Left renal cortex interstitium (tissue), 4 donors: ENCODE measurements at places on chromosomes 1 and 21. TPM values are rescaled to one million over a fixed set of nuclear protein-coding genes. Genes with fewer than 3 reads are reported as not detected.

Gene KLF17
- polyA plus RNA-seq = not detected

Gene LY9
- polyA plus RNA-seq = 0.09 TPM

Gene NBPF10
- polyA plus RNA-seq = 4.4 TPM

Gene NEK2
- polyA plus RNA-seq = 19.7 TPM

Gene ANGPTL3
- 5.1 TPM for polyA plus RNA-seq

Gene TFAP2E
- polyA plus RNA-seq = 0.84 TPM

Gene CELA2A
- 0.68 TPM for polyA plus RNA-seq

Gene IFNAR2
- polyA plus RNA-seq = 23.8 TPM

Gene CFAP45
- polyA plus RNA-seq = 4.2 TPM

Gene PTGFR
- polyA plus RNA-seq = 0.18 TPM

Gene PTPRF
- polyA plus RNA-seq = 194 TPM

Gene PADI1
- polyA plus RNA-seq = 0.05 TPM

Gene SLFNL1
- 0.81 TPM for polyA plus RNA-seq

Gene UBE2U
- not detected for polyA plus RNA-seq

Gene DEPDC1
- 14.2 TPM for polyA plus RNA-seq

Gene HMGCS2
- polyA plus RNA-seq = 102 TPM

GRCh38 chr1:175527773-175528172 lies 215.6 kb downstream of the TNR start:
- no peak for DNase-seq

- DNase-seq = no peak
These were observed 789 bp upstream of the GJB4 start for GRCh38 chr1:34758751-34759150.

GRCh38 chr1:12661606-12662219 lies 17.8 kb downstream of the AADACL4 start:
- no peak for DNase-seq

DNA sequence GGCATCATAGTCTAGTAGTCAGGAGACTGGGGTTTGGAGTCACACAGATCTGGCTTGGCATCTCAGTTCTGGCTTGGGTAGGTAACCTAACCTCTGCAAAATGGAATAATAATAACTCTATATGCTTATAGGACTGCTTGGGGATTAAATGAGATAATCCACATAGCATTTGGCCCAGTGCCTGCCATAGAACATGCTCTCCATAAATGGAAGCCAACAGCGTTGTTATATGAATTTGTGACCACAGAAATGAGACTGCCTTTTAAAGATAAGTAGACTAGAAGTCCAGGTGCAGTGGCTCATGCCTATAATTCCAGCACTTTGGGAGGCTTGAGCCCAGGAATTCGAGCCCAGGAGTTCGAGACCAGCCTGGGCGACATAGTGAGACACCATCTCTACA lies 4.0 kb upstream of the OPRD1 start:
- no peak for DNase-seq

DNA sequence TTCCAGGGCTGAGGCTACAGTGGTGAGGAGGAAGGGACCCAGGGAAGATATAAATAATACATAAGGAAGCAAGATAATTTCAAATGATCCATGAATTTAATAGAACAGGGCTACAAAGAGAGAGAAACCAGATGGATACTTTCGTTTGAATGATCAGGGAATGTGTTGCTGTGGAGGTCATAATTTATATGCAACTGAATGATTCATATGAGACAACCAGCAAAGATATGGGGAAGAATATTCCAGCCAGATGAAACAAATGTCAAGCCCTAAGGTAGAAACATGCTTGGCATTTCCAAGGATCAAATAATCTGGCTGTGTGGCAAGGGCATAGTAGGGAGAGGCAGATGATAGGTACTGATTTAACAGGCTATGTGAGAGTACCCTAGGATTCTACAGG lies 84.8 kb upstream of the ZC3H11B start:
- no peak for DNase-seq

DNA sequence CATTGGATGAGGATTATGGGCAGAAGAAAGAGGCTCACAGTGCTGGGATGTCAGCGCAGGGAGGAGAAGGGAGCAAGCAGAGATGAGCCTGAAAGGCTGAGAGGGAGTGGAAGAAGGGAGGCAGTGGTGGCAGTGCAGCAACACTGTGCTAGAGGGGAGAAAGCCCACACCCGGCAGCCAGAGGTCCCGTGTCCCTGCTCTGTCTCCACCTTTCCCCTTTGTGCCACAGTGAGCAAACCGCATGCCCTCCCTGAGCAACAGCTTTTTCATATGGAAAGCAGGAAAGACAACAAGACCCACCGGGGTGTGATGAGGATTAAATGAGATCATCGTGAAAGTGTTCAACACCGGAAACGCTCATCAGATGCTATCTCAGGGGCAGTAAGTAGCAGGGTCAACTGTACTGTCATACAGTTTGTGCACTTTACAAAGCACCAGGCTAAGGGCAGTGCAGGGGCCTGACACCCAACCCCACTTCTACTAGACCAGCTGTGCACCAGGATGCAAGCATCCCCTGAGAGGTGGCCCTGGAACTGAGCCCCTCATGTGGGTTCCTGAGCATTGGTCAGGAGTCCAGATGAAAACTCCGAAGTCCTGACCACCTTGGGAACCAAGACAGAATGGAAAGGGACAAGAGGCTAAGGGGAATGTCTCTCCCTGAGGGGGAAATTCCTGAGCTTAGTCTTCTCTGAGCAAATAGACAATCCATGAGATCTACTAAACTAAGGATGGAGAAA lies 9.1 kb downstream of the NHLH1 start:
- DNase-seq = no peak

DNA sequence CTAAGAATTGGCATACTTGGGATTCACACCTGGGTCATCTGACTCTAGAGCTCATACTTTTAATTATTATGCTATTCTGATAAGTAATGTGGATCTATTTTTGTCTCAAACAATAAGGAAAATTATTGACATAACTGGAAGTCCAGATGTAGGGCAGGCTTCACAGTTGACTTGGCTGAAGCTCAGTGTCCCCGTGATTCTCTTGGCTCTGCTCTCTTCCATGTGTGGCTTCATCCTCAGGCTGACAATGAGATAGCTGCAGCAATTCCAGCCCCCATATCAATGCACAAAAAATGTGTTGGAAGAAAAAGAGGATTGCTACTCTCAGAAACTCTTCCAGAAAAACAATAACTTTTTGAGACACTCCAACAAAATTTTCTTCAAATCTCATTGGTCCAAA lies 23.8 kb downstream of the HSD11B1 start:
- DNase-seq = no peak

- DNase-seq = no peak
These were observed 687 bp upstream of the SEMA6C start for GRCh38 chr1:151147132-151147503.

DNA sequence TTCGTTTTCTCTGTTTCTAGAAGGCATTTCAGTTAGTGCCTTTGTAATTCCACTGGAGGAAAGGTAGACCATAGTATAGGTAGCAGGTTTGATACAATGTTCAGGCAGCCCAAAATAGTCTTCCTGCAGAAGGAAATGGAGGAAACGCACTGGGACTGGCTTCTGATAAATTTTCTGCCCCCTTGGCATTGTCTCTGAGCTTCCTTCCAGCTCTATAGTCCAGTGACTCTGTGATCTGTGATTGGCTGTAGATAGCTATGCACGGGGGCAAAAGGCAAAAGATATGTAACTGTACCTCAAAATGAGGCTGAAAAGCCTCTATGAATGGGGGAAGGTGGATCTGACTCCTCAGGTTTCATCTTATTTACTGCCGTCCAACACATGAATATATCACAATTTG lies 5.8 kb upstream of the MAGOH start:
- DNase-seq = no peak

DNA sequence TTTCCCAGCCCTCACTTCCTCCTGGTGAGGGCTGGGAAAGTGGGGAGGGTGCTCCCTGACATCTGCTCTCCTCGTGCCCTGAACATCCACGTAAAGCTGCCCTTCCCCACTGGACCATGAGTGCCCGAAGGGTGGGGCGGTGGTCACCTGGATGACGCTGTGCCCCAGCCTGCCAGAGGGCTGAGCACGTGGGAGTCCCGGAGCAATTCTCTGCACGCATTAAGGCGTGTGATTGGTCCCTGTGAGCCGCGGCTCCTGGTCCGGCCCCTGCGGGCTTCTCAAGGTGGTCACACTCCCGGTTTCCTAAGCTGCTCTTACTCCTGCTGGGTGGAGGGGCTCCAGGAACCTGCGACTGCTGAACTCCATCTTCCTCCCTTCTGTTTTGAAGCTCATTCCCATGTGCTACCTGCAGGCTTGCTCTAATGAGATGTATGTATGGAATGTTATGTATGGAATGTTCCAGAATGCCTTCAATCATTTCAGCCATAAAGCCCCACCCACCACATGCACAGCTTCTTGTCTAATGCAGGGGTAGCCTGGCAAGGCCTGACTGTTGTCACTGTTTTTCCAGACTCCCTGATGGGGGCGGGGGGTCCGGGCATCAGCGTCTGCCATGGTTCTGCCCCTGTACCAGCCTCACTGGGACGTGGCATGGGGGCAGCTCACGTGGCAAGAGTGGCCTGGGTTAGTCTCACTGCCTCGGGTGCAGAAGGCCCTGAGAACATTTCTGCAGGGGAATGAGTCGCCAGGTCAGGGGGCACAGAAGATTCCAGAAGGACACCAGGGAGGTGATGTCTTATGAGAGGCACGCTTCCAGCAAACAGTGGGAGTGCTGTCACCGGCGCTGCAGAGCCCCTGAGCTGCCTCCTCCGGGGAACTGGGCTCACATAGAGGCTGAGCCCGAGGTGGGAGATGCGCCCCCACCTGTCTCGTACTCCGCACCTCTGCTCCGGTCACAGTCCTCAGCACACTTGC lies 19.4 kb downstream of the KRTAP10-1 start:
- no peak for DNase-seq

GRCh38 chr21:43207043-43207315 lies 38.2 kb downstream of the CRYAA start:
- DNase-seq = no peak

GRCh38 chr1:209769171-209769904 lies 13.5 kb downstream of the TRAF3IP3 start:
- DNase-seq = no peak

DNA sequence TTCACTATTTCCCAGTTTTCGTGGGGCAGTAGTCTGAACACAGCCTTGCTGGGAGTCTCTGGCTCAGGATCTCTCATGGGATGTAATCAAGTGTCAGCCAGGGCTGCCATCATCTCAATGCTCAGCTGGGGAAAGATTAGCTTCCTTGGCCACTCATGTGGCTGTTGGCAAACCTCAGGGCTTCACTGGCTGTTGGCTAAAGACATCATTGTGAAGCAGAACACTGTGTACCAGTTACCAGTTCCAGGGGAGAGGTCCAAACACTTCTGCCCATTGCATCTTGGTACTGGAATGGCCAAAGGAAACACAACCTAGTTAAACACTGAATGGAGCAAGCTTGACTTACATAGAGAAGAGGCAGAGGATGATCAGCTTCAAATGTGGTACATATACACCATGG lies 33.7 kb downstream of the AADACL4 start:
- no peak for DNase-seq

- no peak for DNase-seq
These were observed 45.1 kb downstream of the ATP2B4 start for GRCh38 chr1:203671521-203672278.

DNA sequence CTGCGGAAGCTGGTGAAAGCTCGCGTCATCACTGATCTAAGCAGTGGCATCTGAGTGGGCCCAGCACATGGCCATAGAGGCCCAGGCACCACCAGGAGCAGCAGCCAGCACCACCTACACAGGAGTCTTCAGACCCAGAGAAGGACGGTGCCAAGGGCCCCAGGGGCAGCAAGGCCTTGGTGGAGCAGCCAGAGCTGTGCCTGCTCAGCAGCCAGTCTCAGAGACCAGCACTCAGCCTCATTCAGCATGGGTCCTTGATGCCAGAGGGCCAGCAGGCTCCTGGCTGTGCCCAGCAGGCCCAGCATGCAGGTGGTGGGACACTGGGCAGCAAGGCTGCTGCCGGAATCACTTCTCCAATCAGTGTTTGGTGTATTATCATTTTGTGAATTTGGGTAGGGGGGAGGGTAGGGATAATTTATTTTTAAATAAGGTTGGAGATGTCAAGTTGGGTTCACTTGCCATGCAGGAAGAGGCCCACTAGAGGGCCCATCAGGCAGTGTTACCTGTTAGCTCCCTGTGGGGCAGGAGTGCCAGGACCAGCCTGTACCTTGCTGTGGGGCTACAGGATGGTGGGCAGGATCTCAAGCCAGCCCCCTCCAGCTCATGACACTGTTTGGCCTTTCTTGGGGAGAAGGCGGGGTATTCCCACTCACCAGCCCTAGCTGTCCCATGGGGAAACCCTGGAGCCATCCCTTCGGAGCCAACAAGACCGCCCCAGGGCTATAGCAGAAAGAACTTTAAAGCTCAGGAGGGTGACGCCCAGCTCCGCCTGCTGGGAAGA lies 3.2 kb upstream of the ARTN start:
- DNase-seq = no peak

- DNase-seq = no peak
These were observed 2.5 kb downstream of the FNDC10 start for GRCh38 chr1:1597275-1597930.

GRCh38 chr21:29511096-29511495 lies 212.4 kb downstream of the BACH1 start:
- no peak for DNase-seq

DNA sequence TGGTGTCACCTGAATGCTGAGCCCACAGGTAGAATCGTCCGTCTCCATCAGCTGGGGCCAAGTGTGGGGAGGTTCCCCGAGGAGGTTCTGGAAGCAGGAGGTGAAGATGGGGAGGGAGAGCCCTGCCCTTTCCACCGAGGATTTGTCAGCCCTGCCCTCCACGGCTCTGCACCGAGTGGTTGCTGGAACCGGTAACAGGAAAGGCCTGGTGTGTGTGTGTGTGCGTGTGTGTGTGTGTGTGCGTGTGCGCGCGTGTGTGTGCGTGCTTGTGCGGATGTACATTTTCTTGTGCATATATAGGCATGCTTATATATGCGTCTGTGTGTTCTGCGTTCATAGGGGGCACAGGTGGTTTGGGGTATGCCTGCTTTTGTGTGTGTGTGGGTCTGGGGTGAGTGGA lies 3.5 kb downstream of the NBL1 start:
- no peak for DNase-seq

DNA sequence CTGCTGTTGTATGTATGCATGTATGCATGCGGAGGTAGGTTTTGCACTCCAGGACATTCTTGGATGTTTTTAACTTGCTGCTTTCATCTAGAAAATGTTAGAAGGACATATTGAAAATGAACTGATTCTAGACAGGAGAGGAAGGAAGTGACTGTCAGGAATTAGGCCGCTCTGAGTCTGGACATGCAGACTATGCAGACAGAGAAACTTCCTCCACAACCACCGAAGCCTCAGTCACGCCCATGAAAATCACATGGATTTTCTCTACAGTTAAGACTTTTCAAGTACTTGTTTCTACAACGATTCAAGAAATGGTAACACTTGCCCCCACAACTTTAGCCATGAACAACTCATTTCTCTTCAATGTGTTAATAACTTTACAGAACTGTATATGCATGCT lies 211.1 kb downstream of the SMYD3 start:
- DNase-seq = no peak

- DNase-seq = no peak
These were observed 103.8 kb downstream of the PCBP3 start for GRCh38 chr21:45747233-45747766.

DNA sequence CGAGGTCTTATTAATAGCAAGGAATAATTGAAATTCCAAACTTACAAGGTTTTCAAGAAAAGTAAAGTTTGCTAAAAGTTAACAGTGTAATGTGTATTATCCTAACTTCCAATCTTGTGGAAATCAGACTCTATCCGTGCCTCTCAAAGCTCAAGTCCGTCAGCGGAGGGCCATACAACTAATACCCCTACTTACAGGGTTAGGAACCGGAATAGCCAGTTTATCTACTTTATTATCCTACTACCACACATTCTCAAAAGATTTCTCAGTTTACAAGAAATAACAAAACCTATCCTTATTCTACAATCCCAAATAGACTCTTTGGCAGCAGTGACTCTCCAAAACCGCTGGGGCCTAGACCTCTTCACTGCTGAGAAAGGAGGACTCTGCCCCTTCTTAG lies 457.8 kb downstream of the PTPRC start:
- DNase-seq = no peak
